ENCODE measurements at places on chromosomes 7 and 10.
A peak's percentile ranks its signal among the peaks of the same experiment; 100 is the strongest.

GRCh38 chr7:123601530-123601929 lies at the start of gene ASB15:
Gene ASB15 (plus strand): TSS chr7:123601821. CDS start chr7:123614503, 12,682 bp downstream.
- DNase-seq, result no peak

- peak; percentile 80 for DNase-seq
Measured at GRCh38 chr10:58818900-58819299, 306.2 kb downstream of the BICC1 start.

- no peak for DNase-seq
Measured at GRCh38 chr10:69728335-69728870, 73.3 kb upstream of the COL13A1 start.

DNA sequence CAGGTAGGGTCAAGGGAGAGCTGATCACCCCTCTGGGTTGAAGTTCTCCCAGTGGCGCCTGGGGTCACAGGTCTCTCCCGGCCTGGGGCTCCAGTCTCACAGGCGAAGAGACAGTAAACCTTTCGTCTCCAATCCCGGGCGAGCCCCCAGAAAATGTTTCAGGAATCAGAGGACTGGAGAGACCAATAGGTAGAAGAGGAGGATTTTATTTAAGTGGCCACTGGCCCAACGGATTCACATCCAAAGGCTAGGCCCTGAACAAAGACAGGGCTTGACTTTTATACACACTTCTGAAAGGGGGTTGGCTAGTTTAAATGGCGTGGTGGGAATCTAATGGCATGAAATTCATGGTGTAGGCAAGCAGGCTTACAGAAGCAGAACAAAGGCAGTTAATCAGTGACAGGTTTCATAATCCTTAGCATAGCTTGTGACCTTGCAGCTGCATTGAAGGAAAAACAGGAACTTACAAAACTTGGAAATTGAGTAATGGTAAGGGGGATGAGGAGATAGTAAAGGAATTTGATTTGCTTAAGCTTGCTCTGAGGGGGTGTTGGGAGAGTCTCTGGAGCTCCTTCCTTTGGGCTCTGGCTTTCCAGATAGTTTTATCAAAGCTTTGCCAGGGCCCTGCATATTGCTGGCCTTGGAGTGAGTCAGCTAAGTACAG lies 105.5 kb downstream of the TRIM24 start:
- DNase-seq, result peak; percentile 68

- DNase-seq, result no peak
Measured at GRCh38 chr7:145633513-145633912, 483.1 kb upstream of the CNTNAP2 start.

- DNase-seq, result no peak
Measured at GRCh38 chr7:80002865-80003264, 131.8 kb upstream of the GNAI1 start.

DNA sequence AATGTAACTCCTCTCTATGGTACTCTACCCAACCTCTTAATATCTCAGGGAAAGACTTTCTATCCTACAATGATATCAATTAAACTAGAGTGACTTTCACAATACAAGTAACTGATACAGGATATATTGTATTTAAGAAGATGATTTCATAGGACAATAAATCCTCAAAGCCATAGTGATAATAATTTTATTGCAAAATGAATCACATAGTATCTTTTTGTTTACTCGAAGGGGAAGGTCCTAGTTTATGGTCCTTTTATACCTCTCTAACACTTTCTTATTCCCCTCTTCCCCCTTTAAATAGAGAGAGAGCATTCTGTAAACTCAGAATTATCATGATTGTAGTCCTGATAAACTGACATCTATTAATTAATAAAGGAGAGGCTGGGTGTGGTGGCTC lies 56.4 kb downstream of the TMEM106B start:
- DNase-seq, result no peak

GRCh38 chr10:102613286-102613685 lies 31.0 kb upstream of the TRIM8 start:
- DNase-seq, result no peak

DNA sequence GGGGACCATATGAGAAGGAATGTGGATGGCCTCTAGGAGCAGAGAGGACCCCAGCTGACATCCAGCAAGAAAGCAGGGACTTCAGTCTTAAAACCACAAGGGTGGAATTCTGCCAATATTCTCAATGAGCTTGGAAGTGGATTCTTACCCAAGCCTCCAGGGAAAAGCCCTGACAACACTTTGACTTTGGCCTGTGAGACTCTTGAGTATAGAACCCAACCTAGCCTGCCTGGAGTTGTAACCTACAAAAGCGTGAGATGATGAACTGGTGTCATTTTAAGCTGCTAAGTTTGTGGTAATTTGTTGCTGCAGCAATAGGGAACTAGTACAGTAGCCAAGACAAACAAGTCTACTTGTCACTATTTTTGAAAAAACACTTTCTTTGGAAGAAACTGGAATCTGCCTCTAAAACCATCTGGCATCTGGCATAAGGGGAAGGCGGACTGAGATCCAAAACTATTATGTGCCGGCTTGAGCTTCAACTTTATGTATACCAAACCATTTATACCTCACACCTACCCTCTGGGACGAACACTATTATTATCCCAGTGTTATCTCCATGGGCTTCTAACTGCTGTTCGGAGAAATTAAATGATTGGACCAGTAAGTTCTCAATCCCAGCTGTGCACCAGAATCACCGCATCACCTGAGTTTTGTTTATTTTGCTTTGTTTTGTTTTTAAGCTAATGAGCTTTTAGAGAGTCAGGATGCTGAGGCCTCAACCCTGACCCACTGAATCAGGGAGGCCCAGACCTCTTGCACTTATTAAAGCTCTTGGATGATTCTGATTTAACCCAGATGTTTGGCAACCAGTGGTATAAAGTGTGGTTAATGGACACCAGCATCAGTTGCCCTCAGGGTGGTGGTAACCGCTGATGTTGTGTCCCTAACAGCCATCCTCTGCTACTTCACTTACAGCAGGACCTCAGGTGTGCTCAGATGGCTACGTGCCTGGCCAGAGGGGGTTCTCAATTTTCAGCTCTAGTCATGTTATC lies 83.0 kb downstream of the C1GALT1 start:
- peak; percentile 54 for DNase-seq

DNA sequence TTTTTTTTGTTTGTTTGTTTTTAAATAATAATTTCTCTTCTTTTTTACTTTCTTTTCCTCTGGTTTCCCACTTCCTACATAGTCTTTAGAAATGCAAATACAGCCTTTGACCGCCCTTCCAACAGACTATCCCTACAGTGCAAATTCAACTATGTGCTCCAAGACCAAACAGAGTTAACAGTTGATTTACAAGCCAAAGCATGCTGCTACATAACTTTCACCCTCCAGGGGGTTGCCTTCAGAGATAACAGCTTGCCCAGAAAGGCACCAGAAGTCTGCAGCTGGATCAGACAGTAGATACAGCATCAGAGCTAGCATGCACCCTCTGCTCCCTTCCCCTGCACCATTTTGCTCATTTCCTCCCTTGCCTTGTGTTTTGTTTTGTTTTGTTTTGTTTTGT lies 539.0 kb downstream of the ZWINT start:
- no peak for DNase-seq

- DNase-seq, result no peak
Measured at GRCh38 chr7:112286250-112287086, 80.0 kb downstream of the ZNF277 start.

DNA sequence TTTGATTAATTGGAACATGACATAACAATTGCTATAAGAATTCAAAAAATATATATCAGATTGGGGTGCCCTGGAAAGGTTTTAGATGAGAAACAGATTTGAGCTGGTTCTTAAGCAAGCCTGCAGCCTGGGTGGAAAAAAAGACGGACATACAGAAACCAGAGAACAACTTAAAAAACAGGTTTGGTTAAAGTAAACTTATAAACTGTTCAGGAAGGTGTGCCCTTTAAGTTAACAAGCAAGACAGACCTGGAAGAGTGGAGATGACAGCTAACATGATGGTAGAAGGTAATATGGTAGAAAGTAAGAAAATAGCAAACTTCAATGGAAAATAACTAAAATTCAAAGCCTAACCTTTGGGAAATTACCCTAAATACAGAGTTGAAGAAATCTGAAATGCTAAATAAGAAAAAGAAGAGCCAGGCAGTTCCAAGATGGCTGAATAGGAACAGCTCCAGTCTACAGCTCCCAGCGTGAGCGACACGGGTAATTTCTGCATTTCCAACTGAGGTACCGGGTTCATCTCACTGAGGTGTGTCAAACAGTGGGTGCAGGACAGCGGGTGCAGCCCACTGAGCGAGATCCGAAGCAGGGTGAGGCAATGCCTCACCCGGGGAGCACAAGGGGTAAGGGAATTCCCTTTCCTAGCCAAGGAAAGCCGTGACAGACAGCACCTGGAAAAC lies 52.2 kb downstream of the CADPS2 start:
- DNase-seq, result no peak

- DNase-seq, result no peak
Measured at GRCh38 chr7:108097703-108098102, 32.5 kb downstream of the LAMB4 start.

DNA sequence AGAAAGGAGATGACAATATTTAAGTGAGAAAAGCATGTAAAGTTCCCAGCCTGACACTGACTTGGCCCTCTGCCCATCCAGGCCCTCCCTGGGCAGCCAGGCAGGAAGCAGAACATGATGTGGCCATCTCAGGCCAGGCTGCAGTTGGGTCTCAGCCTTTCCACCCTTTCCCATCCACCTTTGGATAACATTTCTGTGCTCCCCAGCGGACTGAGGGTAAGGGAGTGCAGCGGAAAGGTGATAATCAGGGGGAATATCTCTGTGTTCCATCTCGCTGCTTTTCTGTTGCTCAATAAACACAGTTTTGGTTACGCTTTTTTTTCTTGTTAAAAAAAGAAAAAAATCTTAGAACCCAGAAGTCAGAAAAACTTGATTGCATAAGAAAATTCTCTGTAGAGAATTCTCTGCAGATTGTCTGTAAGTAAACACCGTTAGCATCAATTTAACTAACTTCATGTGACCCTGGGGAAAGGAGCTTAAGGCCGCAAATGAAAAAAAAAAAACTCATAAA lies 37.2 kb upstream of the TARP start:
- DNase-seq, result no peak

- DNase-seq, result no peak
Measured at GRCh38 chr7:112937651-112938415, 147.6 kb upstream of the TMEM168 start.

GRCh38 chr7:69272101-69272500 lies 326.2 kb upstream of the AUTS2 start:
- DNase-seq, result no peak

DNA sequence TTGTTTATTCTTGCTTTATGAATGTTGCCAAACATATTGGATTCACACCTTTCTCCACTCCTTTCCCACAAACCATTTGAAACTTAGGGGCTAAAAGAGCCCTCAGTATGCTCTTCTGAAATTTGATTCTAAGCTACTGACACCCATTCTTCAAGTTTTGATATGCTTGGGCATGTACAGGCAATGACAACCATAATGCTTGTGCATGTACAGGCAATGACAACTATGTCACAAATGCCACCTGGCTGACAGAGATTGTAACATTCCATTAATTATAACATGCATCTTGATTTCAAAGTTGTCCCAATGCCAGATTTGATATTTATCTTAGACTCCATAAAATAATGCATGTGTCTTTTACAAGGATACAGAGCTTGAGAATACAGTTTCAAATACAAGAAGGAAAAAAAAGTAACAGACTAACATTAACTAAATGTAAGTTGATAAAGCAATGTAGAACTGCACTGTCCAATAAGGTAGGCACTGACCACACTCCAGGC lies 17.5 kb upstream of the CDK1 start:
- no peak for DNase-seq

DNA sequence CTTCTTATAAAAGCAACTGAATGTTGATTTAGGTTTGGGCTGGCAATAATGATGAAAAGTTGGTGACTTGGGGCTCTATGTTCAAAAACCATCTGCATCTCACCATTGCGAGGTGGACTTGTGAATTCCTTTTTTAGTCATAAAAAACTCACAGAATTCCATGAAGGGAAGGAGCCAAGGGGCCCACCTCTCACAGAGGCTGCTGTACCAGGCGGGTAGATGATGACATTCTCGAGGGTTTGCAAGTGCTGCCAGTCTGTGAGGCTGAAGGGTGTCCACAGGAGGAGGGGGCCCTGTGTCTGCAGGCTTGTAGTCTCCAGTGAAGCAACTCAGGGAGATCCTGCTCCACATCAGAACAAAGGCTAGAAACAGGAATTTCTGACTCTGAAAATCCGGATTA lies 195.5 kb upstream of the ZNF32 start:
- no peak for DNase-seq

DNA sequence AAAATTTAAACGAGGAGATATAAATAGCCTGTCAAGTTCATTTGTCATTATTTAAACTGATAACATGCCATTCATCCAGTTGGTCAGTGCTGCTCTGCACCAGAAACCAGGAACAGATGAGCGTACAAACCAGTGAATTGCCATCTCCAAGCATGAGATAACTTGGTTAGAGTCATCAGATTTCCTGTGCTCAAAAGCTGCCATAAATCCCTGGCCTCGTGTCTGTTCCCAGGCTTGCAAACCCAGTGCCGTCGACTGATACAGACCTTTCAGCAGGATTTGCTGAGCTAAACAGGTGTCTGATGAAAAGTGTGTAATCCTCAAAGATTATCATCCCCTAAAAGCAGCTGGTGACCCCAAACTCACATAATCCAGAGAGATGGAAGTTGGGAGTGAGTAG lies 96.0 kb upstream of the SAMD8 start:
- no peak for DNase-seq

- DNase-seq, result no peak
Measured at GRCh38 chr10:36188080-36188453, 546.0 kb upstream of the FZD8 start.

- no peak for DNase-seq
Measured at GRCh38 chr7:158820656-158821055, 8.7 kb downstream of the ESYT2 start.

DNA sequence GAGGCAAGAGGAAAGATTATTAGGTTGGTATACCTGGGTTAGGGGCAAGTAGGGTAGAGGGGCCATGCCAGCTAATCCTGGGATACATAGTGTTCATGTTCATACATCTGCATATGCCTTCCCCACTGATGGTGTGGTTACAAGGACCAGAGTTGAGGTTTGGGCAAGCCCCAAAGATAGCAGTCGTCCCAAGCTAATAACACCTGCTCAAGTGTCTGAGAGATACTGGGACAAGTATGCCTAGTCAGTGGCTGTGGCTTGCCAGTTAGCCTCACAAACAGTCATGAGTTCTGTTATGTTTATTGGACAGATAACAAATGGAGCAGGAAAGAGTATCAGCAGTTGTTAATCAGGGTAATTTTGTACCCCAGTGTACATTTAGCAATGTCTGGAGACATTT lies 139.6 kb downstream of the ADAM22 start:
- DNase-seq, result no peak

DNA sequence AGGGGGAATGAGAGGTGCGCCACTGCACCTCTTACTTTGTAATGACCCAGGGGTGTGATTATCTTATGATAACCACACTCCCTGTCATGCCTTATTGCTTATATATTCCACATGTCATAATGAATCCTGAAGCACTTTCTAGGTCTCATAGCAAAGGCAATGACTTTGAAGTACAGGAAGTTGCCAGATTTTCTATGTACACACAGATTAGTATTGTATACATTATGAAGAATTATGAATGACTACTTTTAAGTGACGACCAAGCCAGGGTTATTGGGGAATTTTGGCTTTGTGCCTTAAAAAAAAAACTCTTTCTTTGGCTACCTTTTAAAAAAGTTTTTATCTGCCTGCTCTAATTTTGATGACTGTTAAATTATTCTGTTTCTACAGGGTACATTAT lies 269.6 kb downstream of the MDFIC start:
- no peak for DNase-seq

GRCh38 chr7:113875224-113875623 lies 43.6 kb downstream of the PPP1R3A start:
- no peak for DNase-seq

GRCh38 chr10:68208424-68209042 lies 23.4 kb downstream of the ATOH7 start:
- DNase-seq, result peak; percentile 38
